SJCRH30 (cell line): ENCODE measurements at places on chromosomes 3 and 15.

GRCh38 chr3:112086875-112087524 lies 811 bp downstream of the C3orf52 start:
- DNase-seq, result no peak

- DNase-seq, result no peak
Observed at GRCh38 chr3:72320095-72320954, 527.9 kb downstream of the SHQ1 start.

- DNase-seq, result no peak
Observed at GRCh38 chr3:46865546-46865945, 2.3 kb upstream of the MYL3 start.

- peak; percentile 75 for DNase-seq
Observed at GRCh38 chr15:101288905-101289513, 6.0 kb downstream of the SNRPA1 start.

DNA sequence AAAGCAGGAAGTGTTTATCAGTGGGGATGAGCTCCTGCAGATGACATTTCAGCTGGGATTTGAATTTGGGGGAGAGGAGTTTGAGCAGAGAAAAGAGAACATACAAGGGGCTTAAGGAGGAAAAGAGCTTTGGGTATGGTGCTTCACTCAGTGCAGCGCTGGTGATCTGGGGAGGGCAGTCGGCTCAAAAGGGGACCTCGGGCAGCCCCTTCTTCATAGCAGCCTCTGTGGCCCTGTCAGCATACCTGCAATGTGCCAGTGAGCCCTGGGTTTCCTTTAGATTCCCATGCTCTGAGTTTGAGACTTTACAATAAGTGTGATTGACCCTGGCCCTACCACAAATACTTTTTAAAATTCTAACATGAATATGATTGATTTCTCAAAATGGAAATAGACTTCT lies 40.2 kb downstream of the ROPN1B start:
- DNase-seq, result no peak

- DNase-seq, result no peak
Observed at GRCh38 chr3:143222505-143222904, 102.9 kb downstream of the CHST2 start.

DNA sequence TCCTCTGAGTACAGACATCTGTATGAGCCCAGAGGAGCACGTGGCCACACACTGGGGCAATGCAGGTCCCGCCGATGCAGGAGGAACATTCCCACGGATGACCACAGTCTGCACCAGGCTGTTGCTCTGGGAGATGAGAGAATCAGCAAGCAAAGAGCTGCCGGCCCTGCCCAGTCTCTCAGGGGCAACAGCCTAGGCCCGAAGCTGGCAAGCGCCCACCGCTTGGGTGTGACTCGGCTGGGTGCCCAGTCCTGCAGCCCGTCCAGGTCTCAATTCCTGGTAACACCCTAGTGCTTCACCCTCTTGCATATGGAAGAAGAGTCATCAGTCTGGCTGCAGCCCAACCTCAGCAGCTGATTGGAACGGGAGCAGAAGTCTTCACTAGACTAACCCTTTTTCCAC lies 153.7 kb upstream of the HES1 start:
- DNase-seq, result no peak

GRCh38 chr3:79086514-79086913 lies 681.3 kb downstream of the ROBO1 start:
- peak; percentile 53 for DNase-seq
